Activated CD8-positive, alpha-beta memory T cell treated with anti-CD3 and anti-CD28 coated beads, Interleukin-2, amount 50 U/mL, for 48 hours (primary cell): ENCODE measurements at places on chromosomes 5 and 9.

GRCh38 chr5:43891112-43891511 is 288.1 kb downstream of the NNT start:
- DNase-seq = no peak

- no peak for DNase-seq
Observed at GRCh38 chr9:95499847-95500246, 16.9 kb downstream of the PTCH1 start.

DNA sequence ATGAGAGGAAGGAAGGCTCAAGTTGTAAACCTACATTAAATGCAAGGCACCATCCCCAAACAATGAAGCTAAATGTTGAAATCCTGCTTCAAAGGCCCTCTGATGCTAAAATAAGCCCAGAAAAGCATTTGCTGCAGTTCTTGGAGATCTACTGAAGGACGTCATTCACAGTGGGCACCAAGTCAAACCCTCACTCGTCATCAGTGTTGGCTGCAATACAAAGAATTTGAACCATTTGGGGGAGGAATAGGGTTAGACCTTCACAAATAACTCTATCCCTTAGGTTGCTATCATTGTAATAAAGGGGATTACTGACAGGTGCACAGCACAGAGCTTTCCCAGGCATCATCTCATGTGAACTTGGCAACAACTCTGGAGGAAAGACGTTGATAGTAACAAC is 9.3 kb upstream of the MEGF9 start:
- DNase-seq = no peak

- DNase-seq = no peak
Observed at GRCh38 chr5:143606043-143606752, 202.7 kb upstream of the NR3C1 start.

- no peak for DNase-seq
Observed at GRCh38 chr9:3243683-3244082, 282.1 kb downstream of the RFX3 start.
